ENCODE measurements at places on chromosomes 5 and 9. TPM values are rescaled to one million over a fixed set of nuclear protein-coding genes. Genes with fewer than 3 reads are reported as not detected.

DNA sequence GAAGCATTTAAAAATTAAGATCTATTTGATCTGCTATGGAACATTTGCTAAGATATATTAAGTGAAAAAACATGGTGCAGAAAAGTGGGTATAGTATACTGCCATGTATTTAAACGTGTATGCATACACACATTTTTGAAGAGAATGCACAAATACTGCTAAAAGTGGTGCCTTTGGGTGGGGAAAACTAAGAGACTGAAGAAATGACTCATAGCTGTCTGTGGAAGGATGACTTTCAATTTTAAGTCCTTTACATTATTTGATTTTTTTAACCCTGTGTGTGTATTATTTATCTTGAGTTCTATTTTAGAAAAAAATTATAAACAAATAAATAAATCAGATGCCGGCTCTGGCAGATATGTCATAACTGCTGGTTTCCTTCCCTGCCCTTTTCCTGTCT, 120.7 kb upstream of the SLIT3 start:
- H3K4me1 ChIP-seq, result no peaks in the 10 kb centered on the region
- no peak overlapping the region for H3K27ac ChIP-seq
- no peaks in the 10 kb centered on the region for H3K27me3 ChIP-seq
- DNase-seq, result no peak

- no peak overlapping the region for H3K4me3 ChIP-seq
- no peaks in the 10 kb centered on the region for H3K36me3 ChIP-seq
- H3K4me1 ChIP-seq, result peaks cover 5% of the 10 kb centered on the region
- no peak for DNase-seq
Observed at GRCh38 chr5:127002390-127002789, 28.0 kb downstream of the MARCHF3 start.

DNA sequence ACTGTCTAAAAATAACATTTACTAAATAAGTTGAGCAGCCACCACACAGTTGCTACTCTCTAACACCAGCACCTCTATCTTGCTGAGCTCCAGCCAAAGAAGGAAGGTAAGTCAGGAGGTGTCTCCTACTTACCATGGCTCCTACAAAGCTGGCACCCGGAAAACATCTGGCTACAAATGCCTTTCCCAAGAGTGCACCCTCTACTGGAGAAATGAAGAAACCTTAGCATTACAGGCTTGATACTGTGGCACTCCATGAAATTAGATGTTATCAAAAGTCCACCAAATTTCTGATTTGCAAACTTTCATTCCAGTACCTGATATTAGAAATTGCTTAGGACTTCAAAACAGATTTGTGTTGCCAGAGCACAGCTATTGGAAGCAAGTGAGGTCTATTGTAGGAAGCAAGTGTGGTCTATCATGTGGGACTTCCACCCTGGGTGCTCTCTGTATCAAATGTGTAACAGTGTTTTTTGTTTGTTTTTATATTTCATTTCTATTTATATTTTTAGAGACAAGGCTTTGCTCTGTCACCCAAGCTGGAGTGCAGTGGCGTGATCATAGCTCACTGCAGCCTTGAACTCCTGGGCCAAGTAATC, 25.7 kb upstream of the RFK start:
- peaks cover 25% of the 10 kb centered on the region for H3K4me1 ChIP-seq
- H3K27me3 ChIP-seq, result no peaks in the 10 kb centered on the region
- no peaks in the 10 kb centered on the region for H3K36me3 ChIP-seq
- DNase-seq, result no peak
- H3K4me3 ChIP-seq, result no peak overlapping the region
- no peak overlapping the region for H3K27ac ChIP-seq

DNA sequence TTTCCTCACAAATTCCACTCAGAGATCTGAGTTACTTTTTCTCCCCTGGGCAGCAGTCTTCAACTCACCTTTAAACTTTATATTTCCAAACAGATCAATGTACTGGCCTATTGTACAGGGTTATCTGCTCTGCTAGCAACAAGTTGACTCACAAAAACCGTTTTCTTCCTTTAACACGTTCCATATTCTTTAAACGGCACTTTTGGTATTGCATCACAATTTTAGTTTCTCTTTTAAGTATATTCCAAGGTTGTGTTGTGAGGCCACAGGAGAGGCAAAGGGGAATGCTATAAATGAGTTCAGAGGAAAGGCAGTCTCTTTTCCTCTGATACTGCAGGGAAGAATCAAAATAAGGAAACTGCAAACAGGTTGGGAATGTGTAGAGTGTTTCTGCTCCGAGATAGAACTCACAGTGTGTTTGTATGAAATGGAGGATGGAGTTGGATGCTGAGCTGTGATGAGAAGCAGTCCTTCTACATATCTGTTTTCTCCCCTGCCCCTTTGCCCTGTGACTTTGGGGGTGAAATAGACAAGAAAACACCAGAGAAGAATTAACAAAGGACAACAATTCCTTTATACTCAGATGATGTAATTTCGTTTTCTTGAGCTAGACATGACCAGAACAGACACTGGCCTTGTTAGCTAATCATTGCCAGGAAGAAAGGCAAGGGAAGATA, 9.9 kb upstream of the ALDOB start:
- no peak for DNase-seq
- no peak overlapping the region for H3K4me3 ChIP-seq
- H3K36me3 ChIP-seq, result no peaks in the 10 kb centered on the region

GRCh38 chr9:105138306-105138801, 106.1 kb upstream of the SLC44A1 start:
- no peaks in the 10 kb centered on the region for H3K27me3 ChIP-seq
- H3K36me3 ChIP-seq, result no peaks in the 10 kb centered on the region
- no peak overlapping the region for H3K27ac ChIP-seq
- no peak overlapping the region for H3K4me3 ChIP-seq
- peaks cover 30% of the 10 kb centered on the region for H3K4me1 ChIP-seq

DNA sequence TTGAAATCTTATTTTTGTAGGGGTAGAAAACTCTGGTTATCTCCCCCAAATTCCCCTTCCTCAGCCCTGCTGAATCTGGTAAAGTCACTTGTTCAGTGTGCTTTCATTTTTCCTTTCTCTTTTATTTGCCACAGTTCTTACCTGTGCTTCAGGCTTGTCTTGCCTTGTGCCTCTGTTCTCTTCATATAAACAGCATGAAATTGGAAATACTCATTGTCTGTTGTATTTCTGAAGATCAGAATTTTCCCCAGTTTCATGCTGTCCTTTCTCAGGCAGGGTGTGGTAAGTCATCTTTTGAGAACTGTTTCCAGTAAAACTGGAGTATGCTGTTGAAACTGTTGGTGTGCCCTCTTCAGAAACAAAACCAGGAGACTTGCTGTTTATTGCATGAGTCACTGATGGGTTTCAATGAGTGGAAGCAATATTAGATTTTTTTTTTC, 7.0 kb downstream of the PAM start:
- H3K4me3 ChIP-seq, result no peak overlapping the region
- no peaks in the 10 kb centered on the region for H3K27me3 ChIP-seq

- no peaks in the 10 kb centered on the region for H3K36me3 ChIP-seq
- no peak for DNase-seq
- no peaks in the 10 kb centered on the region for H3K4me1 ChIP-seq
- no peak overlapping the region for H3K27ac ChIP-seq
Observed at GRCh38 chr5:39167141-39167971, 52.0 kb downstream of the FYB1 start.

DNA sequence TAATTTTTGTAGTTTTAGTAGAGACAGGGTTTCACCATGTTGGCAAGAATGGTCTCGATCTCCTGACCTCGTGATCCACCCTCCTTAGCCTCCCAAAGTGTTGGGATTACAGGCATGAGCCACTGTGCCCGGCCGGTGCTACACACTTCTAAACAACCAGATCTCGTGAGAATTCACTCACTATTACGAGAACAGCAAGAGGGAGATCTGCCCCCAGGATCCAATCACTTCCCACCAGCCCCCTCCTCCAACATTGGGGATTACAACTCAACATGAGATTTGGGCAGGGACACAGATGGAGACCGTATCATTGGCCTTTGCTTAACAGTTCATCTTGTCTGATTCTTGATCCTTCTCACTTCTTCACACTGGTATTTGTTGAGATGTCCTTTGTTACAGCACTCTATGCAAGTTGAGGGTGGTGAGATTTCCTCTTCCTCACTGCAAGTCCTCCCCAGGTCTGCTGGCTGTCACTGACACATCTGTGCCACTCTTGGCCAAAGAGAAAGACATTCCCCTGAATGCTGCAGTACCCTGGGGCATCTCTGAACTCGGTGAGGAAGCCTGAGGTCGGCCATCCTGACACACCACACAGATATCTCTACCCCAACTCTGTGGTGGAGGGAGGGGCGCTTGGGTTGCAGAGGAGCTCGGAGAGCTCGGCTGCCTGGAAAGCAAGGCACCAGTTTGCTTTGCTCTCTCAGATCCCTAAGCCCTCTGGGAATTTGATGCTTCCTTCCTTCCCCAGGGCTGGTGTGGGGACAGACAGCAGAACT, 4.2 kb upstream of the SUB1 start:
- no peaks in the 10 kb centered on the region for H3K27me3 ChIP-seq
- H3K4me3 ChIP-seq, result no peak overlapping the region
- peaks cover 24% of the 10 kb centered on the region for H3K4me1 ChIP-seq
- no peaks in the 10 kb centered on the region for H3K36me3 ChIP-seq

The MACIR gene
- 3.6 TPM for total RNA-seq

The SPATA9 gene
- total RNA-seq, result 0.55 TPM

The SLC34A1 gene
- not detected for total RNA-seq

The FOXD4 gene
- not detected for total RNA-seq

Data from stomach (tissue), 19 donors.